Muscle of arm (tissue), 14 donors: ENCODE measurements at places on chromosomes 5 and 9.

GRCh38 chr9:71638627-71639026, 129.7 kb downstream of the CEMIP2 start:
- peak; percentile 39 for DNase-seq

- DNase-seq: no peak
These were observed 23.6 kb downstream of the CKMT2 start for GRCh38 chr5:81256766-81257165.

DNA sequence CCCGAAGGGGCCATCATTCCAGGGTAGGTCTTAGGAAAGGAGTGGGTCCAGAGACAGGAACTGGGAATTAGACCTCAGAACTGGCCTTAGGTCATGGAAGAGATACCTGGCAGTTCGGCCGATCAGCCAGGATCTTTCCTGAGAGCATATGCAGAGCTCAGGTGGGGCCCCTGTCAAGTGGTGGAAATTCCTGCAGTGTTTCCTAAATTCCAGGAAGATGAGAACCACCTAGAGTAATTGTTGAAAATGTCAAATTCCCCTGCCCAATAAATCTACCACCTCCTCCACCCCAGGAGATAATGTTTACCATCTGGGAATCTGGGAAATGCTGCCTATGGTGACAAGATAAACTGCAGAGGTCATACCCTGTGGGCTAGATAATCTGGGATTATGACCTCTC, 14.6 kb downstream of the TMEM171 start:
- DNase-seq: no peak

GRCh38 chr5:104443706-104444105, 881.1 kb upstream of the NUDT12 start:
- no peak for DNase-seq

- DNase-seq: peak; percentile 21
These were observed 453 bp downstream of the CPEB4 start for GRCh38 chr5:173888473-173889131.

DNA sequence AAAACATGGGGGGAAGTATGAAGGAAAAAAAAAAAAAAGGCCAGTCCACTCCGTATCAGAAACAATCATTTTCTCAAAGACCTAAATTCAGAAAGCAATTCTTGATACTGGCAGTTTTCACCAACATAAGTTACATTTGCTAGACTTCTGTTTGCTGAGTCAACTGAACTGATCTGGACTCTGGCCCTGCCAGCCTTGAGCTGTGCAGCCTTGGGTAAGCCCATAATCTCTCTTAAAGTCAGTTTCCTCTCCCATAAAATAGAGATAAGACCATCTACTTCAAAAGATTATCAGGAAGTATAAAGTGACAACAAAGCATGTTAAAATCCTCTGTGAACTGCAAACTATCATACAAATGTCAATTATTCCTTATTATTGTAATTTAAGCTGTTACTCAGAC, 106.8 kb downstream of the MAPKAP1 start:
- no peak for DNase-seq

GRCh38 chr9:123454361-123454760, 98.4 kb downstream of the CRB2 start:
- peak; percentile 24 for DNase-seq

DNA sequence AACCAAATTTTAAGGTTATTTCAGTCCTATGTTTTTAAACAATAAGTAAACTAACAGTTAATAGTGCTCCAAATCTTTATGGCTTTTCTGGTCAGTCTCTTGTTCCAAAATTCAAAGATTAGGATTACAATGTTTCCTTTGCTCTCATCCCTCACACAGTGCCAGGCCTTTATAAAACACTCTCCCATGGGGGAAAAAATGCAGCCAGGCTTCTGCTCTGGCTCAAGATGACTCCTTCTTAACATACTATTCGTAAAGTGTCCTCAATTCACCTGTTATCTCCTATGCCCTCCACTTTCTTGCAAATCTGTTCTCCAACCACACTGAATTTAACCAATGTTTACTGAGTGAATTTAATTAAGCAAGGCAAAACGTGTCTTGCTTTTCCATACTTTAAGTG, 1.4 kb downstream of the CEP120 start:
- DNase-seq: no peak
